ENCODE measurements at places on chromosomes 5 and 9.

DNA sequence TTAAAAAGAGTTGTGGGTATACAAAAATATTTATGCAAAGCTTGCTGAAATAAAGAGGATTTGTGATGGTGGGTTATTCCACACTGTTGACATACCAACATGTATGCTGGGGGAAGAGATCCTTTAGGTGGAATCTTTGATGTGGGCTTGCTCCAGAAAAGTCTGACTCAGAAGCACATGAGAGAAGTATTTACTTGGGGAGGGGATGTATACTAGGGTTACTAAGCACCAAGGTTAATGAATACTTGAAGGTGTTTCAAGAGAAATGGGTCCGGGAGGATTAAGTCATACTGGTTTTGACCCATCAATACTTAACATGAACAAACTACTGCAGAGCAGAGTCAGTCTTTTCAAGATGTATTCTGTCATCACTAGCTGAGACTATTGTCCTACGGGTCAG is 316.4 kb upstream of the GRIN3A start:
- DNase-seq = no peak

DNA sequence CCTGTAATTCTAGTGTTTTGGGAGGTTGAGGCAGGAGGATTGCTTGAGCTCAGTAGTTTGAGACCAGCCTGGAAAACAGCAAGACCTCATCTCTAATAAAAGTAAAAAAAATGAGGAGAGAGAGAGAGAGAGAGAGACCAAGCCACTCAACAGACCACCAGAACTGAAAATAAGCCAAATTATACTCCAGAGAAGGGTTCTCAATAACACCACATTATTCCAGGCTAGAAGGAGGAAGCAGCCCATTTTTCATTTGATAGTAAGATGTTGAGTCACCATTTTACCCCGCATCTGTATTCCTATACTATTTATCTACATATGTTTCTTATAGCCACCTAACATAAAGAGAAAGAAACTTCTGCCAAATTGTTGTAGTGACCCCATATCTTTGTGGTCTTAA is 134.8 kb downstream of the PCSK5 start:
- DNase-seq = no peak

DNA sequence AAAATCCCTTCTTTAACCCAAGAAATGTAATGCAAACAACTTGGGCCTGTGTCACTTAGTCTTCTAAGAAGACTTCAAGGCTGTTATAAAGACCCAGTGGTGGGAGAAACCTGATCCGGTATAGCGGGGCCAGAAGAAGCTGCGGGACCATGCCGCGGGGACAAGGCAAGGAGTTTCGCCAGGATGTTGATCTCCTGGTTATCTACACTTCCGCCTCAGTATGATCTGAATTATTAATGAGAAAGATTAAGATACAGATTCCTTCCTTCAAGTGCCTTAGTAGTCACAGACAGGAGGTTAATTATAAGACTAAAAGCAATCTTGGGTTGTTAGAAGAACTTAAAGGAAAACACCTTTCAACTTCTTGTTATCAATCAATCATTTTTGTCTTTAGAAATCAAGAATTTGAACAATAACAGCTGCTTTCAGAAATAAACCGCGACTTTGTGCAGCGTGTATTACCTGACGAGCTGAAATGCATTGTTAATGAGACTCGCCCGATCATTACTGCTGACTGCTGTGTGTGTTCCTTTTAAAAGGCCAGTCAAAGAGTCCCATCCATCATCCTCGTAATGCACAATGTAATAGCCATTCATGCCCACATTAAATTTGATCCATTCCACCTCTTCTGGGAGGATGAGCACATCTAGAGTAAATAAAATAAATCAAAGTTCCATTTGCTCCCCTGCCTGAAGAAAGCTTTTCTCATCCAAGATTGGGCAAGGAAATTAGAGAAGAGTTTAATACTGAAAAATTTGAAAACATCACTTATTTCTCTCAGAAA is 22.2 kb downstream of the ERAP1 start:
- DNase-seq = no peak

DNA sequence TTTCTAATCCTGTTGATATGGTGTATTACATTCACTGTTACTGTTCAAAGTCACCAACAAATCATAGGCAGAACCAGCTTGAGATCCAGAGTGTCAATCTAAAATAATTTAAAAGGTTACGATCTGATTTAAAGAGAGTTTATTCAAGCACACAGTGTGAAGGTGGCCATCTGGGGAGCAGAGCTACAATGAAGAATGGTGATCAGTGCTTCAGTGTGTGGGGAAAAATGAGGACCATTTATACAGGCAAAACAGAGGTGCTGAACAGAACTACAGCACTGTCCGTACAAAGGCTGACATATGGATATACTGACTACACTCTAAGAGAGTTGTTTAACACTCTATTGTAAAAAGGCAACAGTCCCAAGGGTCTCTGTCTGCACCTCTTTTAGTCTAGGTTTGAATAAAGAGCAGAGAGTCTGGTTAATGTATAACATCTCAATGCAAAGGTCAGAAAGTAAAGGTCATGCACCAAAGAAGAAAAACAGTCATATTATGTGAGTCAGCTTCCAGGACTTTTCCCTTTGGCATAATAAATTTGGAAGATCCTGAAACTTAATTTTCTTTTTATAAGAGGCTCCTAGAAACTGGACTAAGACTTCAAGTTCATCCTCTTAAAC is 29.7 kb upstream of the TDRD7 start:
- DNase-seq = no peak

DNA sequence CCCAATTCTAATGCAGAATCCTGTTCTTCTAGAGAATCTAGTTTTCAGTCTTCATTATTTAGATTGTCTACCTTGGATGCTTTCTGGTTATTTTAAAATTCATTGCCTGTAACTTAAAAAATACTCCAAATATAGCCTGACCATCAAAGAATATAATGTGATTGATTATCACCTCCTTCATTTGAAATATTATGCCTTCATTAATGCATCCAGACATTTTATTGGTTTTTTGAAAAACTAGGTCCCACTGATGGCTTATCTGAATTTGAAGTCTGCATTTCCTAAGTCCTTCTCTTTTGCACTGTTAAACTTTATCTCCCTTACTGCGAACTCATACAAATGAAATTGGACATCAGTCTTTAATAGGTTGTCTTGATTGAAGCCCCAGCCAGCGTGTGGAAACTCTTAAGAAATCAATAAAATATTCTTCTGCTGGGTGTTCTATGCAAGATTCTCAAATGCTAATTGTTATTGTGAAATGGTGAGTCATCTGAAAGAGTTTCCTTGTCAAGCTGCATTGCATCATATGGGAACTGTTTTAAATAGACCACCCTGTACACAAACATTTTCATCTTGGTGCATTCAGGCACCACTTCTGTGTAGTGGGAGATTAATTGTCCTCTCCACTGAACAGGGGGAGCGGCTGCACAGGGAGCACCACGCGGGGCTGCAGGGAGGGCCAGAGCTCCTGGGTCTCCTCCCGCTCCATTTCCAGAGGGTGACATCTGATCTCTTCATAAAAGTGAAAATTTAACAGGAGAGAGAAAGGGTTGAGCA is 92.3 kb upstream of the FANCC start:
- DNase-seq = no peak

- DNase-seq = no peak
Observed at GRCh38 chr9:112500842-112501241, 14.2 kb downstream of the KIAA1958 start.

- DNase-seq = no peak
Observed at GRCh38 chr5:165576678-165577275, 2071.4 kb downstream of the MAT2B start.

GRCh38 chr5:80251636-80252035 is 4.2 kb downstream of the SERINC5 start:
- no peak for DNase-seq

- DNase-seq = no peak
Observed at GRCh38 chr5:56638061-56638621, 177.2 kb upstream of the MAP3K1 start.

DNA sequence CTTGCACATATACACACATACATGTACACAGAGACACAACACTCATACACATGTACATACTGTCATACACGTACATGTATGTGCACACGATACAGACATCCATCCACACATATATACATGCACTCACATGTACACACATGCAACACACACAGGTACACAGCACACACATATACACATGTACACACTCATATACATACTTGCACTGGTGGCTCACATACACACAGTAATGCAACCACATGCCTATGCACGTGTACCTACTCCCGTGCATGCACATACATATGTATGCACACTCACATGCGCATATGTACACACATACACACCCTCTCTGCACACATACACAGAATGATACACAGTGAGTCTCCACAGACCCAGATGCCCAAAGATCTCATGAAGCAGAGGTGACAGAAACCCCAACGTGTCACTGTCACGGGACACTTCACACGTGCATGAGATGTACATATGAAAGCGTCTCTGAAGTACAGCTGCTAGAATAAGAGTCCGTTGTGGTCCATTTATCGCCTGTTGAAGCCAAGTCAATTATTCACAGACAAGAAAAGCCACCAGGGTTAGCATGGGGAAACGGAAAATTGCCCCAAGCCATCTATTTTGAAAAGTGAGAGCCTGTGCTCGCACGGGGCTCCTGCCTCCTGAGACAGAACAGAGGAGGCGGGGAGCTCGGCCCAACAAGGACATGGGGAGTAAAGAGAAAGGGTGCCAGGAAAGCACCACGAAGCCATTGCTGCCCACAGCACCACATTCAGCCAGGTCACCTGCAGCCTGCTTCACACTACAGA is 24.9 kb downstream of the LPCAT1 start:
- no peak for DNase-seq

DNA sequence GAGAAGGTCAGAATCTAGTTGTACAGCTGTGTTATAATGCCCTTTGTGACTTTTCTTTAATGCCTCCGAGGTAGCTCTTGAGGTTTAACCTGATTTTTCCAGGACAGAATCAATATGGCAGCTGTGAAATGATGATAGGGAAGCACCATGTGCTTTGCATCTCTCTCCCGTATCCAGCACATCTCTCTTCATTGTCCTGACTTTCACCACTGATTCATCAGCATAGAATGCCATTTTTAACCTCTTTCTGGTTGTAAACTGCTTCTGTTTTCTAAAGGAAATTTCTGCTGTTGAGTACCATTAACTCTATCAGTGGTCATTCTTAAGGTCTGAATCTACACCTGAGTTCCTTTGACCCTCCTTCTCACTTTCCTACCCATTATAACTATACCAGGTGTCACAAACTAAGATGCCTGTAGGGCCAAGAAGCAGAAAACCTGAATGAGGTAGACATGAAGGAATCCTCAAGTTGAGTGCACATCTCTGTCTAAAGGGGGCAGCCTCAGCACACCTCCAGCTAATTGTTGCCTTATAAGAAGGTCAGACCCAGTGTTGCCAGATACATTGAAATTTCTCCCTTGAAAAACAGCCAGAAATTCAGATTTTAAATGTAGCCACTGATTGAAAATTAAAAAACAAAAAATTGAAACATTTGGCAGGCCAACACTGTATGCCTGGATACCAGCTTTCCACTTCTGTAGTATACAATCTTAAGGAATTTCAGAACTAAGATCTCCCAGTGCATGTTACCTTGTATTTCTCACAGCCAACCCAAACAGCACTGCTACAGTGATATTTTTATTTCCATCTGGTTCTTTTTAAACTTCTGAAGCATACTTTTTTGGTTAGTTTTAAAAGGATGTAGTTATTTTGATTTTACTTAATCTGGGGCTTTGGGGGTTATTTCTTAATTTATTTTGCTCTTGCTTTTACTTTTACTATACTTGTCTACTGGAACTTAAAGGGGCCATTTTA is 35.8 kb upstream of the TLX3 start:
- DNase-seq = no peak

DNA sequence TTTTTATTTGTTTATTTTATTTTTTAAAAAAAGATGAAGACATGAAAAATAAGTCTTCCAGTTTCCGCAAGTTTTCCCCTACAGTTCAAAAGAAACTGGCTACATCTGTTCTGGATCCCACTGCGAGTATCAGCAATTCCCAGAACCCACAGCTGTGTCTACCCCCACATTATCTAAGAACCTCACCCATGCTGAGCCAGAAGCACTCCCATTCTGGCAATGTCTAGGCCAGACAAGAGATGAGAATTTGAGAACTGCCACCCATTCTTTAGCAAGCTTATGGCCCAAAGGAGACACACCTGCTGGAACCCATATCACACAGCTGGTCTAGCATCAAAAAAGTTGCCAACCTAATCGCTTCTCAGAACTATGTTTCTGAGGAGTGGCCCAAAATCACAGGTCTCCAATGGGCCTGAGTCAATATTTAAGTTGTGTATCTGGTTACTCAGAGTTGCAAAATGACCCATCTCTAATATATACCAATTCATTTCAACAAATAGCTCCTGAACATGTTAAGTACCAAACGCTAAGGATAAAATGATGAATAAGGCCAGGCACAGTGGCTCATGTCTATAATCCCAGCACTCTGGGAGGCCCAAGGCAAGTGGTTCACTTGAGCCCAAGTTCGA is 27.1 kb downstream of the MTMR12 start:
- no peak for DNase-seq

DNA sequence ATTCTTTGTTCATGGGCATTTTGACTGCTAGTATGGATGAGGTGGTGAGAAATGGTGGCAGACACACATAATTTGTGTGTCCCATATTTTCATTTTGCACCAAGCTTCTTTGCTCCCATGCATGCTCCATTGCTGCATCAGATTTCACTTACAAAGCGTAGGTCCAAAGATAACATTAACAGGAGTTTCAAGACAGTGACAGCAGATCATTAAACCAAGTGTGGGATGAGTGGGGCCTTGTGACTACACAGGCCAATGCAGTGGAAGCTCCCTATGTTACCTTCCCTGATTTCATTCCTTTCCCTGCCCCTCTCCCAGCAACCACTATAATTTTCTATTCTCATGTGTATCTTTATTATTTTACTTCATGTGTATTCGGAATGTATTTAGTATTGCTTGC is 142.0 kb downstream of the AOPEP start:
- no peak for DNase-seq

DNA sequence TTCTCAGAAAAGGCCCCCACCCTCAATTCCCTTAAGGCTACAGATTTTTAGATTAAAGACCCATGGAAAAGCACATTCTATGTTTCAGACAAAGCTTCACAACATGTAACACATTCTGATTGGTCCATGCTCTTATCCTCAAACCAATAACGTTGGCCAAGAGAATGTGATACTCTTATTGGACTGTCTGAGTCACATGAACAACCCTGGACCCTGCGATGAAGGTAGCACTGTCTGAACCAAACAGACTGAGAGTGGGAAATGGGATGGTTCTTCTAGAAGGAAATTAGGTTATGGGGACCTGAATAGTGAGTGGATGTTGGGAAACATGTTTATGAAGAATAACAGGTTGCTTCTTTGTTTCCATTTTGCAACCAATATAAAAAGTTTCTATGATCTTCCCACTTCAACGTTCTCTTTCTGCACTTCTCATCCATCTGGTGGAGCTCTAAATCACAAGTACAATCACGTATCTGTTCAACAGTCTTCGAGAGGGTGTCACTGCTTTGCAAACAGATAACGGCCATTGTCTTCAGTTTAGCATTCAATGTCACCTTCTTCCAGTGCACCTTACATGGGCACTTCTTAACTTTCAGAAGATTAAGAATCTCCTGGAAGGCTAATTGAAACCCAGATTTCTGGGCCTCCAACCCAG is 81.6 kb downstream of the PTCH1 start:
- no peak for DNase-seq

GRCh38 chr5:125336401-125336800 is 590.0 kb upstream of the ZNF608 start:
- DNase-seq = no peak

GRCh38 chr5:197892-198489 is 6.7 kb downstream of the LRRC14B start:
- DNase-seq = no peak

- DNase-seq = no peak
Observed at GRCh38 chr9:122220673-122221182, 8.0 kb downstream of the LHX6 start.

- no peak for DNase-seq
Observed at GRCh38 chr9:70588999-70589398, 174.5 kb upstream of the KLF9 start.

- DNase-seq = no peak
Observed at GRCh38 chr9:92723299-92723625, 41.4 kb downstream of the BICD2 start.

Data from Panc1 (cell line).